ENCODE measurements at places on chromosomes 2 and 18.

GRCh38 chr2:28364610-28365009 lies 28.0 kb upstream of the FOSL2 start:
- DNase-seq = no peak

DNA sequence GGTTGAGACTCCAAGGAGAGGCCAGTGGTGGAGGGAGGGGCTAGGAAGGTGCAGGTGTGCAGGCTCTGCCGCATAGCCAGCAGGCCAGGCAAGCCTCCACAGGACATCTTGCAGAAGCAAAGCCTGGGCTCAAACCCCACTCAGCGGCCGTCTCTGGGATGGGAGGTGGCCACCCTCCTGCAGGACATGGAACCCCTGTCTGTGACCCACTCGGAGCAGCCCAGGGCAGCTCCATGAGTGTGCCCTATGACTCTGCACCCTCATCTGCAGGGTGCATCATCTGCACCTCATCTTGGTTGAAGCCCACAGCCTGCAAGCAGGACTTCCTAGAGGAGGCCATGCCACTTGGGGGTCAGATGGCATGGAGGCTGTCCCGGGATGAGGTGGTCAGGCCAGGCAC lies 46.3 kb downstream of the GPC1 start:
- DNase-seq = no peak

DNA sequence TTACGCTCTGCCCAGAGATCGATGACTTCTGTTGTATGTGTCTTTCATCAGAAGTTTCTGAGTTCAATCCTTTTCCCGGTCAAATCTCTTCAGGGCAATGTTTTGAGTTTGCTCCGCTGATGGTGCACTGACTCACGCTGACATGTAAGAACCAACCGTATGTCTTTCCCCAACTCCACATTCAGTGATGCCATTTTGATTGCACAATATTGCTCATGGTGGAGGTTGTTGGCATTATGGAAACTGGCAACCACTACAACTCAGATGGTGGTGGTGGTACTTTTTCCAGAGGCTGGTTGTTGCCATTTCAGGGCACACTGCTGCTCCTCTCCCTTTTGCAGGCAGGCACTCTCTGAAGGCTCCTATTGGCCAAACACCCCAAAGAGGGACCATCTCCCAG lies 751.5 kb downstream of the DCDC2C start:
- no peak for DNase-seq

GRCh38 chr2:121186261-121186660 lies 98.7 kb downstream of the TFCP2L1 start:
- no peak for DNase-seq

DNA sequence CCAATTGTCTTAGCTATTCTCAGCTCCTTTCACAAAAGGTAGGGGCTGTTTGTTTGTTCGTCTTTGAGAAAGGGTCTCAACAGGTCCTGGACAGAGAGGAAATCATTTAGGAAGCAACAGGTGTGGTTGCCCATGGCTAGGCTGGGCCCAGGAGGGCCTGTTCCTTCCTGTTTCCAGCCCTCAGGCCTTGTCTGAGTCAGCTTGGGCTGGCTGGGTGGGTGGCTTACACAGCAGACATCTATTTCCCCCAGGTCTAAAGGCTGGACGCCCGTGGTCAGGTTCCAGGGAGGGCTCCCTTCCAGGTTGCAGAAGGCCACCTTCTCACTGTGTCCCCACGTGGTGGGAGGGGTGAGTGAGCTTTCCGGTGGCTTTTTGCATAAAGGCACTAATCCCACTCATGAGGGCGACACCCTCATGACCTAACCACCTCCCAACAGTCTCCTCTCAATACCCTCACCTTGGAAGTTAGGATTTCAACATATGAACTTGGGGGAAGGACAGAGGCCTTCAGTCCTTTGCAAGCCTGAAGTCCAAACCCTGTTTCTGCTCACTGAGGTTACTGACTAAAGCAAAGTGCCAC lies 45.5 kb downstream of the ARHGEF4 start:
- DNase-seq = no peak

DNA sequence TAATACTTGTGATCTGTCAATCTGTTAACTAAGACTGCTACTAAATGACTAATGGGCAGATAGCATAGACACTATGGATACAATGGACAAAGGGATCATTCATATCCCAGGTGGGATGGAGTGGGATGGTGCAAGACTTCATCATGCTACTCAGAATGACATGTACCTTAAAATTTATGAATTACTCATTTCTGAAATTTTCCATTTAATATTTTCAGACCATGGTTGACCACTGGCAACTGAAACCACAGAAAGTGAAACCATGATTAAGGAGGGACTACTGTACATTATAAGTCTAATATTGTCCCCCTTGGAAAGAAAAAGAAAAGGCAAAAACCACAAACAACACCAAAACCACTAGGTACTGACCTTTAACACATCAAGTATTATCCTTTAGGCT lies 247.0 kb upstream of the SYT4 start:
- DNase-seq = no peak

GRCh38 chr18:60445341-60445740 lies 72.8 kb upstream of the MC4R start:
- DNase-seq = no peak

GRCh38 chr2:209472871-209473270 lies 49.0 kb downstream of the MAP2 start:
- no peak for DNase-seq

GRCh38 chr2:17543131-17543660 lies 2.7 kb downstream of the VSNL1 start:
- no peak for DNase-seq

DNA sequence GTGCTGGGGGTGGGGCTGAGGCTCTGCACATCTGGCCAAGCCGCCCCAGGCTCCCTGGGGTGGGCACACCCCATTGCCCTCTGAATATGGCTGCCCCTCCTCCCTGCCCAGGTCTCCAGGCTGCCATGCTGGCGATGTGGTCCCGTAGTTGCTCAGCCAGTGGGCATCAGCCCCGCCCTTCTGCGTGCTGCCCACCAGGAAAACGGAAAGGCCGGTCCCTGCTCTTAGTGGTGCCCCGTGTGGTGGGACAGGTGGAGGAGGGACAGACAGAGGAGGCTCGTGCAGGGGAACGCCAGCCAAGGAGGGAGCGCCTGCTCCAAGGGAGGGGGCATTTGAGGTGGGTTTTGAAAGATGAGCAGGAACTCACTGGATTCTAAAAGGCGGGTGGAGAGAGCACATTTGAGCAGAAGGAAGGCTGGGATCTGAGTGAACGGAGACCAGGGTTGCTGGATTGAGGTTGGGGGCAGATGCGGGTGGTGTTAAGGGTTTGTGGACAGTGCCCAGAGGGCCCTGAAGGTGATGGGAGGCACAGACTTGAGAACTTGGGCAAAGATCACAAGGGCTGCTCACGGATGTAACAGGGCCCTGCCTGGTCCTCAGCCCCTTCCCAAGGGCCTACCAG lies 6.7 kb upstream of the B3GNT7 start:
- DNase-seq = no peak

- DNase-seq = no peak
Measured at GRCh38 chr2:204664708-204665121, 119.4 kb downstream of the PARD3B start.

- no peak for DNase-seq
Measured at GRCh38 chr18:23591011-23591410, 4.7 kb upstream of the NPC1 start.

DNA sequence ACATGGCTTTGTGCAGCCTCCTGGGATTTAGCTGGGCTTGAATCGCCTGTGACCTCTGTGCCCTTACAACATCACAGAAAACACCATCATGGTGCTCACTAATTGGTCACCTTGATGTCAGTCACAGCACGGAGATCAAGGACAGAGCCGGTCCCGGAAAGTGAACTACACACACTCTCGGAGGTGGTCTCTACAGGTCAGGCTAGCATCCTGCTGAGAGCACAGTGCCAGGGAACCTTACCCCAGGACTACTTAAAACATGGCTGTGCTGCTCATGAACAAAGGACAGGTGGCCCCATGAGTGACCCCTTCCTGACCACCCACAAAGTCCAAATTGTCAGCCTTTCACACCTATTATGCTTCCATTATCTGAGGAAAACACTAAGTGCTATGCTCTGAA lies 1782.1 kb upstream of the CELF4 start:
- DNase-seq = no peak

- no peak for DNase-seq
Measured at GRCh38 chr2:174702541-174702940, 61.7 kb downstream of the CHRNA1 start.

DNA sequence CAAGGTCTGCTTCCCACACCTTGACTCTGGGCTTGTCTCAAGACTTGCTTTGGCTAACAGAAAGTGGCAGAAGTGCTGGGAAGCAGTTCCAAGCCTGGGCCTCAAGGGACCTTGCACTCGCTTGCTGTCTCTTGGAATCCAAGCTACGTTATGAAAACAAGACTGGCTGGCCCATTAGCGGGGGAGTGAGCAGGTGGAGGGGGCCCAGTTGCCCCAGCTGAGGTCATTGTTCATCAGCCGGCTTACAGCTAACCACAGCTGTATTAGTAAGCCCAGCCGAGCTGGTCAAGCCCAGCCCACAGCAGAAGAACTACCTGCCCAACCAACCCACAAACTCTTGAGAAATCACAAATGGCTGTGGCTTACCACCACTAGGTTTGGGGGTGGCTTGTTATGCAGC lies 63.1 kb downstream of the MARCO start:
- no peak for DNase-seq

DNA sequence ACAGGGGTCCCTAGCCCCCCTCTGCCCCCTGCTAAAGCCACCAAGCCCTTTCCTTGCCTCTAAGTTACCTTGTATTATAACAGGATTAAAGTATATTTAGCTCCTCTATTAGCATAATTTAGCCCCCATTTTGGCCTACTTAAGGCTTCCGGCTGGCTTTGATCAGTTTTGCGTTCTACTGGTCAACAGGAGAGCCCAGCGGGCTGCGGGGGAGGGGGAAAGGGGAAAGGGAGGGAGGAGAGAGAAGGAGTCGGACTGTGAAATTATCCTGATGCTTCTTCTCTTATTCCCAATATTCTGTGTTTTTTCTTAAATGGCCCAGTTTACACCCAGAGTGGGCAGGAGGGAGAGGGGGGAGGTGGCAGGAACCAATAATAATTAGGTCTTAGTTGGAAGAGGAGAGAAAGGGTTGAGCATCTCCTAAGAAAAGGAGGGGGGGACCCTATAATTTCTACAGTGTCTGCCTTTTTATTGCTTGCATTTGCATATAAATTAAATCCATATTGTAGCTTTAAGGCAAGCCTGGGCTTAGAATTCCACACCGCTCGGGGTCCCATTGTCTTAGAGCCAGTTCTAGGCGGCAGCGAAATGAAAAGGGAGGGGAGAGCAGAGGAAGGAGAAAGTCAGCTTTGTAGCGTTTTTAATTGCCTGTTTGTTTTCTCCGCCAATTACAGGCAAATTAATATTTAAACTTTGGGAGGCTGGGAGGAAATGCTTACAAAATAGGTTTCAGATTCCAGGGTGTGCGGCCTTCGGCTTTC lies 39.6 kb downstream of the EN1 start:
- no peak for DNase-seq

DNA sequence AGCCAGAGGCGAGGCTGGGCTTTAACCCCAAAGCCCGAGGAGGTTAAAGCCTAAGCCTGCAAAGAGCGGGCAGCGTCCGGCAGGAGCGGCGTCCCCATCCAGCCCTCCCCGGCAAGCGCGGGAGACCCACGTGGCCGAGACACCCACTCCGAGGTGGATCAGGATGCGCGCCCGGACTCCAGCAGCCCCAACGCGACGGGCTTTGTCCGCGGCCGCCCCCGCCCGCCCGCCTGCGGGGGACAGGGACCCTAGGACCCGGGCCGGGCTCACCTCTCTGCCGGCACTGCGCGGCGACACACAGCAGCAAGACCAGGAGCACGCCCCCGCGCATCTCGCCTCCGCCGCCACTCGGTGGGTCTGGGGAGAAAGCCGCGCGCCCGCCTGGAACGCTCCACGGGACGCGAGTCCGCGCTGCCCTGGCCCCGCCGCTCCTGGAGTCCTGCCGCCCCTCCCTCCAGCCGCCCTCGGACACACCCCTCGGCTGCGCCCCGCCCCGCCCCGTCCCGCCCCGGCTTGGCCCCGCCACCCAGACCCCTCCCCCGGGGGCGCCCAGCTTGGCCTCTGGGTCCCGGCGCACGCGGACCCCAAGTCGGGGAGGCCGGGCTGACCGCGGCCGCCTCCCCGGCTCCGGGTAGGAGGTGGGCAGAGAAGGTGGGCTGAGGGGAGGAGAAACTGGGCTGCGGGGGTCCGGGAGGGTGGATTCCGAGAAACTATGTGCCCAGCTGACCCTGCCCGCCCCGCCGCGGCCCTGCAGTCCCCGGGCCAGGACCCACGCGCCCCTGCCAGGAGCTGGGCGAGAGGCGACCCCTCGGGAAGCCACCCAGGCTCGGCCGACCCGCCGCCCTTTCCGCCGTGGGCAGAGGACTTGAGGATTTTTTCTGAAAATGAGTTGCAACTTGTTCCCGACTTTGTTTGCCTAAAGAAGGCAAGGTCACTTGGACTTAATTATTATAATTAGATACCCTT lies at the start of gene LAMA1:
LAMA1 (minus strand) TSS at position 408 of the 966 bp plus-strand sequence; CDS start at position 331, 77 bp downstream.
- no peak for DNase-seq

GRCh38 chr2:148110184-148110583 lies 89.3 kb downstream of the MBD5 start:
- no peak for DNase-seq

DNA sequence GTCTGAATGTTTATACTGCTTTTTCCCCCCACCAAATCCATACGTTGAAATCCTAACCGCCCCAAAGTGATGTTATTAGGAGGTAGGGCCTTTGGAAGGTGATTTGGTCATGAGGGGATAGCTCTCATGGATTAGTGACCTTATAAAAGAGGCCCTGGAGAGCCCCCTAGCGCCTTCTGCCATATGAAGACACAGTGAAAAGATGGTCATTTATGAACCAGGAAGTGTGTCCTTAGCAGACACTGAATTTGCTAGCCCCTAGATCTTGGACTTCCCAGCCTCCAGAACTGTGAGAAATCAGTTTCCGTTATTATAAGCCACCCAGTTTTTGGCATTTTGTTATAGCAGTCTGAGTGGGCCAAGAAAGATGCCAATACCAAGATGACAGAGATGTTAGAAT lies 7.2 kb upstream of the TSN start:
- no peak for DNase-seq

- DNase-seq = no peak
Measured at GRCh38 chr18:13316063-13316462, 97.5 kb downstream of the LDLRAD4 start.

GRCh38 chr2:12718015-12718671 lies 1.4 kb downstream of the TRIB2 start:
- DNase-seq = no peak

DNA sequence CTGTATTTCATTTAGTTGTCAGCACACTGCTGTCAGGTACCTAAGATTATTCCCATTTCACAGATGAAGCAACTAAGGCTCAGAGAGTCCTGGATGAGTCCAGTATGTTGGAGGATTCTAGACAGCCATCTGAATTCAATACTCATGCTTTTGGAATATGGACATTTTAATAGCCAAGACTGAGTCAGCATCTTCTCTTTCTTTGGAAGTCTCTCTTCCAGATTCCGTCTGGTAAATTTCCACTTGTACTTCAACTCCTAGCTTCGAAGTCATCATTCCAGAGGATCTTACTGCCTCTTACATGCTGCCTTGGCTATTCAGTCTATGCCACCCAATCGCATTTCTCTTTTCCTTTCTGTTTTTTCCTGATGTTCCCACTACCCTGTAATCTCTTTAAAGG lies 40.6 kb downstream of the INSIG2 start:
- no peak for DNase-seq

All from stimulated activated CD4-positive, alpha-beta T cell treated with anti-CD3 and anti-CD28 coated beads, Interleukin-1b, Interleukin-23, amount 100 ng/mL, for 1 hour (primary cell).